ENCODE measurements at places on chromosomes 1 and 21.

DNA sequence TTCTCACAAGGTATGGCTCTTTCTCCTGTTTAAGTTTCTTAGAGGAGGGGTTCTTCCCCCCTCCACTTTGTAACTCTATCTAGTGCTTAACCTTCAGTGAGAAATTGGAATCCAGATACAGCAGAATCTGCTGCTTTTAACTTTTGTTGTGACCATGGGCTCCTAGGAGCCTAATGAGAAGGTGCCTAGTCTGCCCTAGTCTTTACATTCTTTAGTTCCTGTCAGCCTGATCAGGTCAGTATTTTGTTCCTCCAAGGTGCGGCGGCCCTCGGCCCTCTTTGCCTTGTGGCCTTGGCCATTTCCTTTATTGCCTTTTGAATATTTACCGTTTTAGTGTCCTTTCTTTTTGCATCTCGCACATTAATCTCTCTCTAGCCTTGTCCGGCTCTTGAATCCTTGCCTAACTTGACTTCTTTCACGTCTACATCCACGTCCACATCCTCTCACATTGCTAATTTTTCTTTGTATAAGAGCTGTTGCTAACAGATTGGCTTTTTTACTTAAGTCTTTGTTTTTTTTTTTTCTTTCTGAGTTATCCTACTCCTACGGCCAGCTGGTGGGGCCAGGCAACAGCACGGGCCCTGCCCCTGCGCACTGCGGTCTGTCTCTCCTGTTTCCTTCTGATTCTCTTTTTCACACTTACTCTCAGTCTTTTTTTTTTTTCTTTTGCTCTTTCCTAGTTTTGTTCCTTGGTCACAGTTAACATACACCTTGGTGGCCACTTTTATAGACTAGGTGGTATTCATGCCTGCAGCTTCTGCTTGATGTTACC lies 49.0 kb downstream of the SFPQ start:
- H3K27me3 ChIP-seq = peaks cover 9% of the 10 kb centered on the region
- no peak overlapping the region for H3K27ac ChIP-seq
- H3K4me3 ChIP-seq = no peak overlapping the region
- H3K36me3 ChIP-seq = no peaks in the 10 kb centered on the region
- peaks cover 33% of the 10 kb centered on the region for H3K4me1 ChIP-seq

- DNase-seq = no peak
- peaks cover 2% of the 10 kb centered on the region for H3K27me3 ChIP-seq
- H3K4me3 ChIP-seq = no peak overlapping the region
- H3K27ac ChIP-seq = no peak overlapping the region
- H3K4me1 ChIP-seq = peaks cover 9% of the 10 kb centered on the region
These were observed 140.6 kb upstream of the HMGB4 start for GRCh38 chr1:33723251-33723650.

DNA sequence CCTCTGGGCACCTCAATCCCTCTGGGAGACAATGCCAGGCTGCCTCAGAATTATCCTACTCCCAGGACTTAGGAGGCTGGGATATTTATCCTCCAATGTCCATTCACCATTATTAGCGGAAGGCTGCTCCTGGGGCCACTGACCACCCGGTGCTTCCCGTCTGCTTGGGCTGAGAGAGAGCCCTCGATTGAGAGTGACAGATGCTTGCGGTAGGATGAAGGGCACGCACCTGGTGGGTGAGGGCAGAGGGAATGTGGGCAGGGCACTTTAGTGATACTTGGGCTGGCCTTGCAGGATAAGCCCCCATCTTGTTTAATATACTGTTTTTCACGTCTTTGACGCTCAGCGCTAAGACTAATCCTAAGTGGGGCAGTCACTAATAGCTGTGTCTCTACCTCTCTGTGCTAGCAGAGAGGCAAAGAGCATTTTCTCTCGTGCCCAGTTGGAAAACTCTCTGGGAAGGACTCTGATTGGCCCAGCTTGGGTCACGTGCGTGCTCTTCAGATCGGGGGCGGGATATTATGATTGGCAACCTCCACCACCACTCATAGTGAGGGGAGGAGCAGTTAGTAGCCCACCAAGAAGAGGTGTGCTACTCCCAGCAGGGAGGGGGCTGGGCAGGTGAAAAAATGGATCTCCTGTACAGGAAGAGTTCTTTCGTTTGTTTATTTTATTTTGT lies 10.6 kb upstream of the PARS2 start:
- no peaks in the 10 kb centered on the region for H3K36me3 ChIP-seq
- no peak overlapping the region for H3K4me3 ChIP-seq
- H3K4me1 ChIP-seq = peaks cover 55% of the 10 kb centered on the region

DNA sequence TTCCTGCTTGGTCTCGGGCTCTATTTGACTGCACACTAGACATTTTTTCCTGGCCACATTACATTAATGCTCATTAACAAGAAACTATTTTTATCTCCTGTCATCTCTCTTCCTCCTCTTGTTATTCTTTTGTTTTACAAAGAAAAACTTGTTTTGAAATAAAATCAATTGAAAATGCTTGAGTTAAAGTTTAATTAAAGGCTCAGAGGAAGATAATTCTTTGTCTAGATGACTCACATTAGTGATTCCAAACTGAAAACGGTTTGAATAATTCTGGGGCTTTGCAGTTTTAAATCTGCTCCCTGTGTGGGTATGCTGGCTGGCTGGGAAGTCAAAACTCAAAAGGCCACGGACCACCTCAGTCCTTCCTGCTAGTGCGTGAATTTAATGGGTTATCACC lies 29.6 kb downstream of the RGS5 start:
- H3K4me1 ChIP-seq = peaks cover 35% of the 10 kb centered on the region
- no peak overlapping the region for H3K4me3 ChIP-seq
- no peak overlapping the region for H3K27ac ChIP-seq
- no peaks in the 10 kb centered on the region for H3K36me3 ChIP-seq

- H3K4me3 ChIP-seq = no peak overlapping the region
- peaks cover 4% of the 10 kb centered on the region for H3K4me1 ChIP-seq
- H3K27me3 ChIP-seq = no peaks in the 10 kb centered on the region
- peaks cover 4% of the 10 kb centered on the region for H3K36me3 ChIP-seq
These were observed 1.1 kb downstream of the TAS1R3 start for GRCh38 chr1:1332031-1332755.

GRCh38 chr1:37561133-37562132 lies 4.7 kb downstream of the DNALI1 start:
- peaks cover 3% of the 10 kb centered on the region for H3K27me3 ChIP-seq
- peaks cover 31% of the 10 kb centered on the region for H3K4me1 ChIP-seq
- H3K27ac ChIP-seq = no peak overlapping the region
- H3K36me3 ChIP-seq = peaks cover 31% of the 10 kb centered on the region
- DNase-seq = peak; percentile 17

DNA sequence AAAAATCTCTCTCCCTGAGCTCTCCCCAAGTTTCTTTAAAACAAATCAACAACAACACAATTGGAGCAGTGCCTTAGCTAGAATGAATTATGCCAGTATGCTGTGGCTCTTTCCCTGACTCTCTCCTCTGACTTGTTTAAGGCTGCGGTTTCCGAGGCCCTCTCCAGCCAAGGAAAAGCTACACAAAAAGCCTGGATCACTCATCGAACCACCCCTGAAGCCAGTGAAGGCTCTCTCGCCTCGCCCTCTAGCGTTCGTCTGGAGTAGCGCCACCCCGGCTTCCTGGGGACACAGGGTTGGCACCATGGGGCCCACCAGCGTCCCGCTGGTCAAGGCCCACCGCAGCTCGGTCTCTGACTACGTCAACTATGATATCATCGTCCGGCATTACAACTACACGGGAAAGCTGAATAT lies 1.9 kb downstream of the S1PR1 start:
- H3K4me3 ChIP-seq = peak overlapping the region; percentile 95
- peaks cover 50% of the 10 kb centered on the region for H3K4me1 ChIP-seq
- H3K36me3 ChIP-seq = peaks cover 27% of the 10 kb centered on the region
- peaks cover 3% of the 10 kb centered on the region for H3K27me3 ChIP-seq
- peak; percentile 92 for DNase-seq
- no peak overlapping the region for H3K27ac ChIP-seq

DNA sequence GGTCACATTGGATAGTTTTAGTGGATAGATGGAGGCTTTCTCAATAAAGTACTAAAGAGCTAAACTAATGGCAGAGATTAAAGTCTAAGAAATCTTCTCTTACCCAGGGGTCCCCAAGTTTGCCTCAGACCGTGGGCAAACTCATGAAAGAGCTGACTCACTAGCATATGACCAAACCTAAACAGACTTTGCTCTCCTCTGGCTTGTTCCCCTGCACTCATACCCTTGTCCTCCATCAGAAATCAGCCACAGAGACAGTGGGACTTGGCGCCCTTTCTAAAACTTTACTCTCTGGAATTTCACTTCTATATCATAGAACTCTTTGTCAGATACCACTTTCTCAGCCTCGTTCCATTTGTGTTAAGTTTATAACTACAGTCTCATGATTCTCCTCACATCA lies 17.0 kb upstream of the HSD3B2 start:
- DNase-seq = no peak
- peaks cover 14% of the 10 kb centered on the region for H3K27me3 ChIP-seq
- H3K4me3 ChIP-seq = no peak overlapping the region
- H3K36me3 ChIP-seq = no peaks in the 10 kb centered on the region

GRCh38 chr1:209805875-209806760 lies at the start of gene IRF6:
IRF6 (minus strand) TSS chr1:209806142; CDS start chr1:209801413, 4,729 bp downstream.
- H3K4me1 ChIP-seq = peaks cover 7% of the 10 kb centered on the region
- peak; percentile 93 for DNase-seq
- no peaks in the 10 kb centered on the region for H3K36me3 ChIP-seq

GRCh38 chr1:198669023-198669698 lies 30.3 kb downstream of the PTPRC start:
- no peak overlapping the region for H3K27ac ChIP-seq
- H3K27me3 ChIP-seq = no peaks in the 10 kb centered on the region
- peaks cover 19% of the 10 kb centered on the region for H3K4me1 ChIP-seq
- H3K4me3 ChIP-seq = no peak overlapping the region

- no peak overlapping the region for H3K4me3 ChIP-seq
- H3K36me3 ChIP-seq = peaks cover 9% of the 10 kb centered on the region
- no peak overlapping the region for H3K27ac ChIP-seq
- peaks cover 20% of the 10 kb centered on the region for H3K27me3 ChIP-seq
- no peak for DNase-seq
- peaks cover 20% of the 10 kb centered on the region for H3K4me1 ChIP-seq
These were observed 46.9 kb downstream of the CD34 start for GRCh38 chr1:207863893-207864535.

DNA sequence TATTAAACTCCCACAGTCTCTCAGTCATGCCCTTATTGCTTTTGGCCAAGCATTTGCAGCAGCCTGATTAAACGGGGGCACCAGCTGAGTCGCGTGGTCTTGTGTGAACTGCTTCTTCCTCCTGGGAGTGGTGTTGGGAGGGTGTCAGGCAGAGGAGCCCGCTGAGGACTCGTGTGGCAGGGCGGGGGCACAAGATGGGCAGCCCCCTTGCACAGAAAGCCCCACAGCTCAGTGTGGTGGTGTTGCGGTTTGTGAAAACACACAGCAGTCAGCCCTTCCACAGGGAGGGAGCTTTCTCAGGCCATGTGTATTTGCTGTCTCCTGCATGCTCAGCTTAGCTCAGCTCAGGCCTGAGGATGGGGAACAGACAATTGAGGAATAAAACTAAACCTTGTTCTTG lies 22.4 kb downstream of the PEX14 start:
- DNase-seq = no peak
- peaks cover 44% of the 10 kb centered on the region for H3K4me1 ChIP-seq
- no peak overlapping the region for H3K4me3 ChIP-seq
- no peak overlapping the region for H3K27ac ChIP-seq

DNA sequence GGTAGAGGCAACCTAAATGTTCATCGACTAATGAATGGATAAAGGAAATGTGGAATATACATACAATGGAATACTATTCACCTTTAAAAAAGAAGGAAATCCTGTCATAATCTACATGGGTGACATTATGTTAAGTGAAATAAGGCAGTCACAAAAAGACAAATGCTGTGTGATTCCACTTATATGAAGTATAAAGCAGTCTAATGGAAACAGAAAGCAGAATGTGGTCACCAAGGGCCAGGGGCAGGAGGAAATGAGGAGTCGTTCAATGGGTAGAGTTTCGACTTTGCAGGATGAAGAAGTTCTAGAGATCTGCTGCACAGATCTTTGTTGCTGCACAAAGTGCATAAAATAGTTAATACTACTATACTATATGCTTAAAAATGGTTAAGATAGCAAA lies 7.8 kb downstream of the DIPK1A start:
- H3K4me3 ChIP-seq = no peak overlapping the region
- H3K27me3 ChIP-seq = peaks cover 3% of the 10 kb centered on the region
- H3K27ac ChIP-seq = no peak overlapping the region
- no peaks in the 10 kb centered on the region for H3K36me3 ChIP-seq

DNA sequence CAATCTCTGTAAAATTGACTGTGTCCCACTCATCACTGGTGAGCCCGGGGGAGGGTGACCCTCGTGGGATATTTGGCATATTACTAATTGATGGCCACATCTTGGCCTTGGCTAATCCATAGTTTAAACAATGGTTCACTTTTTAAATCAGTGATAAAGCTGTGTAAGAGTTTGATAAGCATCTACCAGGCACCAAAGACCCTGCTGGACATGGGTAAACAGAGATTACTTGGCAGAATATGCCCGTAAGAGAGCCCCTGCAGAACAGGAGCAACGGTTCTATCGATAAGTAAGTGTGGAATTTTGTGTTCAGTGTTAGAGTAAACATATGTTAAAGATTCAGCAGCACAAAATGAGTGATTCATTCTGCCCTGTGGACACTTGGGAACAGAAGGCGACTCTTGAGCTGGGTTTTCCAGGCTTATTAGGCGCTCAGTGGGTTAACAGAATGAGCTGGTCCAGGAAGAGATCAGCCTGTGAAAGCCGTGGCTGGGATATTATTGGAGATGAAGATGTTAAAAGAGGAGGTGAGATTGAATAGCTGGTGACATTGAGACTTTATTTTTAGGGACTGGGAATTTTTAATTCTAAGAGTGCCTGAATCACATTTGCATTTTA lies 55.9 kb downstream of the CNST start:
- no peak for DNase-seq
- no peaks in the 10 kb centered on the region for H3K27me3 ChIP-seq
- H3K36me3 ChIP-seq = peaks cover 52% of the 10 kb centered on the region
- no peak overlapping the region for H3K4me3 ChIP-seq

- peak overlapping the region; percentile 47 for H3K4me3 ChIP-seq
- H3K27me3 ChIP-seq = peaks cover 6% of the 10 kb centered on the region
- peaks cover 19% of the 10 kb centered on the region for H3K4me1 ChIP-seq
- H3K27ac ChIP-seq = peak overlapping the region; percentile 31
These were observed 2.1 kb downstream of the DHDDS start for GRCh38 chr1:26434161-26434752.

DNA sequence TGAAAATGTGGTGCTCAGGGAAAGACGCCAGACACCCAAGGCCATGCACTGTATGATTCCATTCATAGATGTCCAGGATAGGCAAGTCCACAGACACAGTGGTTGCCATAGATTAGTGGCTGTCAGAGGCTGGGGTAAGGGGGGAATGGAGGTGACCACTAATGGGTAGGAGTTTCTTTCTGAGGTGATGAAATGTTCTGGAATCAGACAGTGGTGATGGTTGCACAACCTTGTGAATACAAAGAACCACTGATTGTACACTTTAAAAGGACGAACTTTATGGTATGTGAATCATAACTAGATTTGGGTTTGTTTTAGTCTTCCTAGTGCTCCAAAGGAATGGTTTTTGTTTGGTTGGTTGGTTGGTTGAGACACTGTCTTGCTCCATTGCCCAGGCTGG lies 51.7 kb downstream of the PRAMEF20 start:
- no peak for DNase-seq
- H3K36me3 ChIP-seq = no peaks in the 10 kb centered on the region
- H3K4me3 ChIP-seq = no peak overlapping the region
- H3K27ac ChIP-seq = no peak overlapping the region
- peaks cover 17% of the 10 kb centered on the region for H3K27me3 ChIP-seq
